Small intestine (tissue), 16 donors: ENCODE measurements at places on chromosomes 5 and 9. TPM values are rescaled to one million over a fixed set of nuclear protein-coding genes. Genes with fewer than 3 reads are reported as not detected.

- no peak for DNase-seq
- H3K27me3 ChIP-seq = no peaks in the 10 kb centered on the region
- H3K4me3 ChIP-seq = no peak overlapping the region
These were observed 18.3 kb upstream of the ANKRD55 start for GRCh38 chr5:56251440-56251839.

The WDR38 gene
- not detected for polyA plus RNA-seq

DNA sequence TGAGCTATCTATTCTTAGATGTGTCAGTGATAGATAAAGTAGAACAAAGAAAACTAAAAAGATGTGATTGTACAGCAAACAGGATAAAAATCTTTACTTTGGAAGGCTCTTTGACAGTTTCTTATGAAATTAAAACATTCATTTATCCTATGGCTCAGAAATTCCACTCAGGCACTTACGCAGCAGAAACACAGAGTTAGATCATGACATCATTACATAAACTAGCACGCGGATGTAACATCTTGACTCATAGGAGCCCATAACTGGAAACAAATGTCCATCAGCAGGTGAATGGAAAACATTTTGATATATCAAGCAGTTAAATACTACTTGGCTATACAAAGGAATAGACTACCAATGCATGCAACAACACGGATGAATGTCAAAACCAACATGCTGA is 45.3 kb downstream of the ICE1 start:
- H3K36me3 ChIP-seq = peaks cover 9% of the 10 kb centered on the region
- no peaks in the 10 kb centered on the region for H3K4me1 ChIP-seq
- no peak overlapping the region for H3K4me3 ChIP-seq
- no peak for DNase-seq
- no peak overlapping the region for H3K27ac ChIP-seq

The MFAP3 gene
- polyA plus RNA-seq = 12.6 TPM

The IL5 gene
- not detected for polyA plus RNA-seq

The DIPK1B gene
- 12.7 TPM for polyA plus RNA-seq

The SLC4A9 gene
- not detected for polyA plus RNA-seq

The MSANTD3 gene
- polyA plus RNA-seq = 6.9 TPM

- no peak overlapping the region for H3K4me3 ChIP-seq
- H3K27ac ChIP-seq = no peak overlapping the region
- no peaks in the 10 kb centered on the region for H3K27me3 ChIP-seq
- DNase-seq = no peak
These were observed 173.4 kb downstream of the EPB41L4A start for GRCh38 chr5:112245656-112246055.

- DNase-seq = no peak
- H3K4me1 ChIP-seq = no peaks in the 10 kb centered on the region
- H3K27ac ChIP-seq = no peak overlapping the region
- H3K27me3 ChIP-seq = no peaks in the 10 kb centered on the region
These were observed 11.4 kb downstream of the TMEM245 start for GRCh38 chr9:109108318-109108717.

DNA sequence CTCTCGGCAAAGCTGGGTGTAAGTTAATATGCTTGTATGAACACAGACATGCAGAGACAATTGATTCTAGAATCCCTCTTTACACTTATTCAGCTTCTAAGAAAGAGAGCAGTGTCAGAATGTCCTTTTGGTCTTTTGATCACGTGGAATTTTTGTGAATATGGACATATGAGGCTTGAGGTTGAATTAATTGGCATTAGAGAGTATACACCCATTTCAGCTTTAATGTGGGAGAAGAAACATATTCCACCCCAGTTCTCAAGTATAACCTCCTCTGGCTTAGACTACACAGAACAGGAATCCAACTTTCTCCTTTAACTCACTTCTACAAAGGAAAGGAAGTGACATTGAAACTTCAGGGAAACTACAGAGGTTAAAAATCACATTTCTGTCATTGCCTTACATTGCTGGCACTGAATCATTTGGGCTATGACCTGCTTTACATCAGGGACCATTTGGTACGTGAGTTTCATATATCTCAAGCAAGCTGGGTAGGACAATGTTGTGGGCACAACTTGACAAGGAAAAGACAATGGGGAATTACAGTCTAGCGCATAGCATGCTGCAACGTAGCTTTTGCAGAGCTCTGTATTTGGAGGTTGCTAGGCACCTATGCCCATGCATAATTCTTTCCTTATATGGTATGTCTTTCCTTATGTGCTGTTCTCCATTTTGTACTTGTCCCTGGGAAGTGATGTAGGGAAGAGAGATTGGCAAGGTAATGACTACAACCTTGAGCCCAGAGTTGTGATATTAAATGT is 19.5 kb downstream of the DAB2 start:
- peaks cover 23% of the 10 kb centered on the region for H3K4me1 ChIP-seq
- no peaks in the 10 kb centered on the region for H3K27me3 ChIP-seq
- no peak overlapping the region for H3K4me3 ChIP-seq
- no peak overlapping the region for H3K27ac ChIP-seq
- H3K36me3 ChIP-seq = peaks cover 8% of the 10 kb centered on the region

DNA sequence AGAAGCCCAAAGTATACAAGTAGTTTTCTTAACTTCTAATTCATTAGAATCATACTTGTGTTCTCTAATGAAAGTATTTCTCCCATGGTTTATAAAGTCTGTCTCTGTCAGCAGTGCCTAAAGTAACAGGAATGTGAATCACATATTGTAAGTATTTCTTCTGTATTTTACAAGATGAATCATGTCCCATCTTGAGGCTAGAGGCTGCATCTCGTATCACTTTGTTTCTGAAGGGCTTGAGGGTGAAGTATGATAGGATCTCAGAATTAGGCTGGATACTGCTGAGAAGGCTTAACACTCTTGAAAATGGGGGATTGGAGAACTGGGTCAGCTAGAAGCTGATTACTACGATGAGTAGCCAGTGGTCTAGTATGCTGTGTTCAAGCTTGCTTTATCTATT is 242.2 kb upstream of the ACTBL2 start:
- H3K27me3 ChIP-seq = no peaks in the 10 kb centered on the region
- no peak for DNase-seq
- H3K36me3 ChIP-seq = no peaks in the 10 kb centered on the region
- H3K27ac ChIP-seq = no peak overlapping the region
- H3K4me3 ChIP-seq = no peak overlapping the region

GRCh38 chr5:74316064-74316603 is 324.4 kb downstream of the ENC1 start:
- no peak for DNase-seq
- H3K4me3 ChIP-seq = no peak overlapping the region
- H3K27me3 ChIP-seq = no peaks in the 10 kb centered on the region
- H3K4me1 ChIP-seq = no peaks in the 10 kb centered on the region
- H3K36me3 ChIP-seq = no peaks in the 10 kb centered on the region
- H3K27ac ChIP-seq = no peak overlapping the region

The SPINK5 gene
- polyA plus RNA-seq = 0.89 TPM

The TEX48 gene
- polyA plus RNA-seq = not detected

- H3K27me3 ChIP-seq = peaks cover 6% of the 10 kb centered on the region
- no peaks in the 10 kb centered on the region for H3K4me1 ChIP-seq
- no peak overlapping the region for H3K27ac ChIP-seq
- no peak for DNase-seq
- no peaks in the 10 kb centered on the region for H3K36me3 ChIP-seq
These were observed 24.8 kb upstream of the TOMM5 start for GRCh38 chr9:37617161-37617560.

- DNase-seq = no peak
- no peaks in the 10 kb centered on the region for H3K27me3 ChIP-seq
- no peaks in the 10 kb centered on the region for H3K4me1 ChIP-seq
- H3K27ac ChIP-seq = no peak overlapping the region
These were observed 10.7 kb upstream of the TOR4A start for GRCh38 chr9:137266585-137267453.

The ZFR gene
- polyA plus RNA-seq = 30.4 TPM

DNA sequence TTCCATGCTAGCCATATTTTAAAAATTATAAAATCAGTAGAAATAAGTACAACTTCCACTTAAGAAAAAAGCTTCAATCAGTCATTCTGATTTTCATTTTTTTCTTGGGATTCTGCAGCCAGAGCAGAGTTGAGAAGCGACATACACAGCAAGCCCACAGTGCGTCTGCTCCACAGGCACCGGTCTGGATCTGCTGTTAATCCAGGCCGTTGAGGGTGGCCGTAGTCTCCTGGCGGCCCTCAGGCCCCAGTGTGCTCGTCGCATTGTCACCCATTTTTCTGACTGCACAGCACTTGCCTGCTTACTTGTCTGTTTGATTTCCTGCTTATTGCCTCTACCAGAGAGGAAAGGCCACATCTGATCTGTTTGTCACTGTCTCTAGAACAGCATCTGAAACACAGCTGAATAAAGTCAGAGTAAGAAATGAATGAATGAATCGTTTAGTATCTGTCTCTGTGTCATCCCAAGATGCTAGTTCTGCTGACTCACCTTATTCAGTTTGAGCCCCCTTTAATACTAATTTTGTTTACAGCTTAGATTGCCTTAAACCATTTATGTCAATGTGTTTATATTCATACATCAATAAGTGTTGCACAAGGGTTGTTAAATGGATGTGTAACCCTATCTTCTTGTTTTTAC is 11.6 kb upstream of the ASPN start:
- H3K27me3 ChIP-seq = no peaks in the 10 kb centered on the region
- H3K4me3 ChIP-seq = no peak overlapping the region
- DNase-seq = no peak
- H3K36me3 ChIP-seq = no peaks in the 10 kb centered on the region
- H3K27ac ChIP-seq = no peak overlapping the region
- H3K4me1 ChIP-seq = no peaks in the 10 kb centered on the region

DNA sequence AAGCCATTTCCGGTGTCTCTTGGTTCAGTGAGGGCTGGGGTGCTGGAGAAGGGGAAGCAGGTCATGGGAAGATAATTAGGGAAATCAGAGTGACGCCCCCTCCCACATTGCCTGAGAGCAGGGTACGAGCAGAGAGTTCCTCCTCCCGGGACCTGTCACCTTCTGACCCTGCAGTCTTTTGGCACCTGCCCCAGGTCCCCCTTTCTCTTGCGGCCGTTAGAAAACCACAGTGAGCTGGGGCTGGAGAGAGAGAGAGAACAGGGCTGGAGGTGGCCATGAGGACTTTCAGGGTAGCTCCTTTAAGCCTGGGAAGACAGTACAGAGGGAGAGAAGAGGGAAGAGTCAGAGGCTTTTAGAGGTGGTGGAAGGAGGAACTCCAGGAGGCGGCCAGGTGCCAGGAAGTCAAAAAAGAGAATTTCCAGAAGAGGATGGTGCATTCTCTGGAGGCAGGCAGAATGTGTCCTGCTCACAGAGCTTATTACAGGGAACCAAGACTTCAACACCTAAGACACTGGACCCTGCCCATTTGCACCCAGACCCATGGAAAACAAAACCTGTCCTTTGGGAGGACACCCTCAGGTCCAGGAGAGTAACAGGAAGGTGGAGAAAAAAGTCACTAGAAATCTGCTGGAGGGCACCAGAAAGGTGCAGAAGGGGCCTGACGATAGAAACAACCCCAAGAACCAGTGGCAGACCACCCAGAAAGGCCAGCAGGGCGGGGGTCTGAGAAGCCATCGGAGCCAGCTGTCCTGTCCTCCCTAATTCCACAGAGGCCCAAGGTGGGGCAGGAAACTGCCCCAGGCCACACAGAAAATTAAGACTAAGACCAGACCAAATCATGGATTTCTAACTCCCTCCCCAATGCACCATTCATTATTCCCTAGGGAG is 6.5 kb upstream of the ACSL6 start:
- no peaks in the 10 kb centered on the region for H3K4me1 ChIP-seq
- peaks cover 29% of the 10 kb centered on the region for H3K27me3 ChIP-seq
- H3K36me3 ChIP-seq = no peaks in the 10 kb centered on the region
- DNase-seq = no peak

DNA sequence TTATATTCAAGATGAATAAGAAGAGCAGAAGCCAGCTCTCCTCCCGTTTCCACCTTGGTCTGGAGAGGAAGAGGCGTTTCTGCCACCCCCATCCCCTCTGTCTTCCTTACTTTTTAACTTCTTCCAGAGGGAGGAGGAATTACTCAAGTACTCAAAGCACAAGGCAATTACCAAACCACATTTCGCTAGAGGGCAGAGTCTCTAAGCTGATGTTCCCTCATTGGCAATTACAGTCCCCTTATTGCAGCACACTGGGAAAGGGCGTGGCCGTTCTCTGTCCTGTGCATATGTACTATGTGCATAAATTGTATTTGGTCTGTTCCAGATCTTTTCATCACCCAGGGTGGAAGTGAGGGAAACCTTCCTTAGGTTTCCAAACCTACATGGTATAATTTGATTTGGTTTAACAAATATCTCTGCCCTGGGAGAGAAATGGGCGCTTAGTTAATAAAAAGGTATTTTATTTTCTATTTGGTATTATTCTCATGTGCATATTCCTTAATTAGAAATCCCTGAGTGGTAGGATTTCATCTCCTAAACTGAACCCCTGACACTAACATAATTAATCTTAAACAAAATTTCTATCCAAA is 29.8 kb upstream of the ALDOB start:
- no peaks in the 10 kb centered on the region for H3K36me3 ChIP-seq
- no peaks in the 10 kb centered on the region for H3K27me3 ChIP-seq
- no peak overlapping the region for H3K27ac ChIP-seq
- peak; percentile 95 for DNase-seq
- H3K4me1 ChIP-seq = no peaks in the 10 kb centered on the region

GRCh38 chr9:13361076-13361475 is 81.6 kb upstream of the MPDZ start:
- no peak for DNase-seq
- H3K27me3 ChIP-seq = no peaks in the 10 kb centered on the region
- no peaks in the 10 kb centered on the region for H3K4me1 ChIP-seq
- H3K27ac ChIP-seq = no peak overlapping the region

DNA sequence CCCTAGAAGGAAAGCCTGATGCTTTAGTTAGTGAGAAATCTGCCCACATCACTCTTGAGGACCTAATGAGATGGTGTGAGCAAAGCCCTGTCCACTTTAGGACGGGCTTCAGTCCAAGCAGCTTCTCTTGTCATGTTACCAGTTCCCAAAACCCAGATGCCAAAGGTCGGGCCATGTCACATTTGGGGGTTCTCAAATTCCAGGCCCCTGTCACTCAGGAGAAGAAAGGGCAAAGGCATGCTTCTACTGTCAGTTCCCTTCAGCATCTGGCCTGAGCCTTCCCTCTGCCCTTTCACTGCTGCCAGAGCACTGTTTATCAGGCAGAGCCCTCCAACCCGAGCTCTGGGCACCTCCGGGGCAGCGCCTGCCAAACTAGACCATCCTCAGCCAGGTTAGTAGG is 556.0 kb downstream of the BNC2 start:
- H3K4me3 ChIP-seq = no peak overlapping the region
- DNase-seq = no peak
- no peaks in the 10 kb centered on the region for H3K4me1 ChIP-seq
- peaks cover 4% of the 10 kb centered on the region for H3K27me3 ChIP-seq
- no peak overlapping the region for H3K27ac ChIP-seq

GRCh38 chr5:128491291-128491690 is 46.8 kb downstream of the FBN2 start:
- H3K4me1 ChIP-seq = no peaks in the 10 kb centered on the region
- DNase-seq = no peak
- H3K4me3 ChIP-seq = no peak overlapping the region
- H3K27me3 ChIP-seq = no peaks in the 10 kb centered on the region
- no peaks in the 10 kb centered on the region for H3K36me3 ChIP-seq
- H3K27ac ChIP-seq = no peak overlapping the region

- H3K27ac ChIP-seq = no peak overlapping the region
- H3K27me3 ChIP-seq = peaks cover 71% of the 10 kb centered on the region
- no peak for DNase-seq
- no peaks in the 10 kb centered on the region for H3K36me3 ChIP-seq
- no peaks in the 10 kb centered on the region for H3K4me1 ChIP-seq
These were observed 8.4 kb upstream of the HAND1 start for GRCh38 chr5:154486427-154486866.

The BRINP1 gene
- not detected for polyA plus RNA-seq

- H3K4me3 ChIP-seq = no peak overlapping the region
- H3K4me1 ChIP-seq = peaks cover 3% of the 10 kb centered on the region
- no peaks in the 10 kb centered on the region for H3K27me3 ChIP-seq
- H3K36me3 ChIP-seq = no peaks in the 10 kb centered on the region
- DNase-seq = peak; percentile 32
These were observed 234.5 kb upstream of the SLC24A2 start for GRCh38 chr9:20023210-20023905.

The HSDL2 gene
- 32.2 TPM for polyA plus RNA-seq
